AG08396 (cell line): ENCODE measurements at places on chromosomes 1 and 21.

GRCh38 chr1:8844501-8845006 lies 27.1 kb upstream of the RERE start:
- no peak for DNase-seq

DNA sequence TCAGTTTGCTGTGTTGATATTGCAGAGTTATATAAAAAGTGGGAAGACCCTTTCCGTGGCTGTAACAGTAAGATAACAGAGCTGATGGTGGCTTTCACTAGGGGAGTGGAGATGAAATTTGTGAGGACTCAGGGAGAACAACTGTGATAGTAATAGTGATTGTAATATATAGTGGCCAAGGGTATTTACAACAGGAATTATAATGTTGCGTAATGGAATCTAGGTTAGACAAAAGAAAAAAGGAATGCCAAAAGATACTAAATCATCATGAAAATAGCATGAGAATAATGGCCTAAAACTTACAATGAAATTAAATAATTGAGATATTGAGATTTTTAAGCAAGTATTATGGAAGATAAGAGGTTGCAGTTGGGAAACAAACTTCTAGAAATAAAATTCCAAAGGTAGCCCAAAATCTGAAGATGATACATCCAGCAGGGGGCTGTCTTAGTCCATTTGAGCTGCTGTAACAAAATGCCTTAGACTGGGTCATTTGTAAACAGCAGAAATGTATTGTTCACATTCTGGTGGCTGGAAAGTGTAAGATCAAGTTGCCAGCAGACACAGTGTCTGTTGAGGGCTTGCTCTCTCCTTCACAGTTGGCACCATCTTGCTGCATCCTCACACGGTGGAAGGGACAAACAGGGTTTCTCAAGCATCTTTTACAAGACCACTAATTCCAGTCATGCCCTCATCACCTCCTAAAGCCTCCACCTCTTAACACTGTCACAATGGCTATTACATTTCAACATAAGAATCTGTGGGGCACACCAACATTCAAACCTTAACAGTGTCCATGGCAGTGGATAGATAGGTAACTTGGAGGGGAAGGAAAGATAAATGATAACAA lies 711.2 kb downstream of the MRPL39 start:
- DNase-seq = no peak

DNA sequence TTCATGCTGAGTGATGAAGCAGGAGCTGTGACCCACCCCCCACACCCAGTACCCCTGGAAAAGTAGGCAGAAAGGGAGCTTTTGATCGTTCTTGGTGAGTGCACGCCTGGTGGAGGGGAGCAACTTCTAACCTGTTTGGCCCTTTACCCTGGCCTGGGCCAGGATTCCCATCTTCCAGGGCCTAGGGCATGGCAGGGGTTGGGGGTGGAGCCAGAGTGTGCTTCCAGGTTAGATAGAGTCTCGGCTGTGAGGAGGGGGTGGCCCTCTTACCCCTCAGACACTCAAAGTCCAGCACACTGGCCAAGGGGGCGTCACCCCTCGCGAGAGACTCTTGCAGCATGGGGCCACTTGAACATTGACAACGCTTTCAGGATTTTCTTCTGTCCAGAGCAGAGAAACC lies 236.6 kb downstream of the GRIK3 start:
- DNase-seq = no peak

- DNase-seq = no peak
These were observed 259.9 kb downstream of the FAF1 start for GRCh38 chr1:50700214-50700613.

GRCh38 chr1:48943393-48943792 lies 166.7 kb upstream of the BEND5 start:
- DNase-seq = no peak

- no peak for DNase-seq
These were observed 103.5 kb upstream of the LMO4 start for GRCh38 chr1:87225171-87225570.

- DNase-seq = peak; percentile 77
These were observed 20.4 kb upstream of the GNG12 start for GRCh38 chr1:67853704-67854103.

- no peak for DNase-seq
These were observed 44.6 kb downstream of the CD247 start for GRCh38 chr1:167473761-167474160.

DNA sequence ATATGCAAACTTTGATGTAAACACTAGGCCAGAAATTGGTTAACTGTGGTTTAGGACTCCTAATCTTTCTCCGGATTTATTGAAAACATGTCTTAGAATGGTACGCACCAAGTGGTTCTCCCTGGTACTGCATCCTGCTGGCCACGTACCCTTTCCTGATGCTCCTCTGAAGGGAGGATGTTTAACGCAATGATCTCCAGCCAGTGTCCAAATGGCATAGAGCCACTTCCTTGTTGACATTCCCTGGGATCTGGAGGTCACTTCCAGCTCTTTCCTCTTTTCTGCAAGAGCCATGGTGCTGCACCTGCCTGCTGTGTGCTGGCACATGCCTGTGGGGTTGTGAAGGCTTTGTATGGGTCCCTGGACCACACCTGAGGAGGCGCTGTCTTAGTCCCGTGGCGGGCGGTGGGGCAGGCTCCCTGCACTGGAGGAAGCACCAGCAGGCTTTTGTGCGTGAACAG lies 53.9 kb downstream of the GALNT2 start:
- DNase-seq = no peak

GRCh38 chr21:32900814-32901213 lies 124.9 kb upstream of the OLIG2 start:
- DNase-seq = no peak

DNA sequence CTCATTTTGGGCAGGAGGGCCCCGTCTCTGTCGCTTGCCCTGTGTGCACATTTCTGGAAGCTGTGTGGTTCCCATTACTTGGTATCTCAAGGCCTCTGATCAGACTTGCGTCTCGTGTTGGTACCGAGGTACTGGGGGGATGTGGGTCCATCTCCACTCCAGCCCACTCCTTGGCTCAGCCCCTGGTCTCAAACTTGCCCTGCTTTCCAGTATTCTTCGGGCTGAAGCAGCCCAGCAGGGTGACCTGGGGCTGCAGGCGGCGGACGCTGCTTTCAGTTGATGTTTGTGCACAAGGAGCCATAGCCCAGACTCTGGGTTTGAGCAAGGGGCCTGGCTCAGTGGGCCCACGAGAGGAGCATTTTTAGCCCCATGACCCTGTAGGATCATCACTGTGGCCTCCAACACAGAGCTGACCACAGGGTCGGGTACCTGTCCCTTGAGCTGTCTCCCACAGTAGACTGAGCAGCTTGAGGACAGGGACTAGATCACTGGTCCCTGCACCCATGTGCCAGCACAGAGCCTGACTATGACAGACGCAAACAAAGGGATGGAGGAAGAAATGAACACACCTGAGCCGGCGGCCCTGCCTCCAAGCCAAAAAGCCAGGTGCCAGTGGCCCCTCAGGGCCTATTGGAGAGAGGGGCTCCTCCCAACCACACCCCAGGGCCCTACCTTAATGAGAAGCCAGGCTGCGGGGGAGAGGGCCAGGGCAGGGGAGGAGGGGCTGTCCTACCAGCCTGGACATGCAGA lies 46.8 kb downstream of the CHD5 start:
- no peak for DNase-seq
